ENCODE measurements at places on chromosomes 4 and X. TPM values are rescaled to one million over a fixed set of nuclear protein-coding genes. Genes with fewer than 3 reads are reported as not detected.

GRCh38 chrX:119636419-119636818, 30.2 kb upstream of the NKRF start:
- no peak for DNase-seq

GRCh38 chr4:7542781-7543180, 108.1 kb upstream of the PSAPL1 start:
- DNase-seq = no peak

DNA sequence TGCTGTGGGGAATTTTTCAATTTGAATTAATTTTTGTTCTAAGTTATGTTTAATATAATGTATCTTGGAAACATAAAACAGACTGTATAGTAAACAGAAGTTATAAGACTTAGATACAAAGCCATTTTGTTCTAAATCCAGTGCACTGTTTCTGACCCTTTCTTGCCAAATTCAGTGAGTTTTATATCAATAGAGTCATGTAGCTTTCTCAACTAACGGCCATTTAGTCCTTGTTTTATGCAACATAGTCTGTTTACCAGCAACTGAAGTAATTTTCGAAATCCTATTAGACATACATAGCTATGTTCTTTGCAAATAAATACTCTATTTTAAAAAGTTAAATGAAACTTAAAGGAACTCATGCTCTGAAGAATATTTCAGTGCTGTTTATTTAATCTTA, 242.8 kb downstream of the ADGRL3 start:
- no peak for DNase-seq

DNA sequence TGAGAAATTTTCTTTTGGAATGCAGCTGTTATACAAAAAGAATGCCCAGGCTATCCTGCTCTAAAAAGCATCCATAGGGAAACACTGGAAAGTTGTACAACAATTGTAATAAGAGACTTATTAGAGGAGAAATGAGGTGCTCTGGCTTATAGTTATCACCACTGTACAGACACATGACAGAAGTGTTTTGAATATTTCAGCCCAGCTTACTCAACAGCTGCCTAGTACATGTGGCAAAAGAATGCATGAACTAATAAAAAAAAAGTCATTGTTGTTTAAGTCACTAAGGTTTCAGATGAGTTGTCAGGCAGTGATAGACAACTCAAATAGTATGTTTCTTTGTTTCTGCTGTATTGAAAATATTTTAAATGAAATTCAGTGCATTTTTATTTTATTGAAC, 307.7 kb downstream of the GPM6A start:
- DNase-seq = no peak

DNA sequence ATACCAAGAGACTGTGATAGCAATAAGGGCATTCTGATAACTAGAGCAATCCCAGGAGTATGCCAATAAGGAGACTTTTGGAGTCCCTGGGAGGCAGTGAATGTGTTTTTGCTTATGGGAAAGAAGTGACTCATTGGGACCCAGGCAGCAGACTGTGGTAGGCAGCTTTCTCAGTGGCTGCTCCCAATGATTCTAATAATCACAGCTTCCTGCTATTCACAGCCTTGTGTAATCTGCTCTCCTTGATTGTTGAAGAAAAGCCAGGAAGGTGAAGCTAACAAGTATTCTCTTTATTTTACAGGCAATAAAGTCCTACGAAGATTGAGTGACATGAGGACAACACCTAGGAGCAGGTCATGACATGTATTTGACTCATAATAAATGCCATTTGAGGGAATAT, 70.3 kb upstream of the DDX60 start:
- DNase-seq = no peak

DNA sequence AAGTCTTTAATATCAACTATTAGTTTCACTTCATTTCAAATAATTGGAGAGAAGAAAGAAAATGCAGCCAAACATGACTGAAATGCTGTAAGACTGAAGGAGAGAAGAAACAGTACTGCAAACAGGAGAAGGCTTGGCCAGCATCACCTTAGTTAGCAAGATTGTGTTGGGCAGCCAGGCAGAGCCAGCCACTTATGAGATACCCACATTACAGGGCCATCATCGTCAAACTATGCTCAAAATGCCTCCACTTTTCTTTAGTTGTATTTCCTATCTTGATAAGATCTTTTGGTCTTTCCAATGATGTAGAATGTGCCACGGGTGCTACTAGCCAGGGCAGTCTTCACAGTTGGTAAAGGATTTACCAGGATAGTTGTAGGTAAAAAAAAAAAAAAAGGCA, 10.9 kb upstream of the IRF2 start:
- DNase-seq = no peak

DNA sequence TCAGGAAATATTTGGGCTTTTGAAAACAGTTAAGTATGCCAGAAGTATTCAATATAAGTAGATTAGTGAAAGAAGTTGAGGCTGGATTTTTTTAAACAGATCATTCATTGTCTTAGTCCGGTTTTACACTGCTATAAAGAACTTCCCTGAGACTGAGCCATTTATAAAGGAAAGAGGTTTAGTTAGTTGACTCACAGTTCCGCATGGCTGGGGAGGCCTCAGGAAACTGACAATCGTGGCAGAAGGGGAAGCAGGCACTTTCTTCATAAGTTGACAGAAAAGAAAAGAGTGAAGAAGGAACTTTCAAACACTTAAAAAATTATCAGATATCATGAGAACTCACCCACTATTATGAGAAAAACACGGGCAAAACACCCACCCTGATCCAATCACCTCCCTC, 31.1 kb upstream of the CYLC1 start:
- DNase-seq = no peak

DNA sequence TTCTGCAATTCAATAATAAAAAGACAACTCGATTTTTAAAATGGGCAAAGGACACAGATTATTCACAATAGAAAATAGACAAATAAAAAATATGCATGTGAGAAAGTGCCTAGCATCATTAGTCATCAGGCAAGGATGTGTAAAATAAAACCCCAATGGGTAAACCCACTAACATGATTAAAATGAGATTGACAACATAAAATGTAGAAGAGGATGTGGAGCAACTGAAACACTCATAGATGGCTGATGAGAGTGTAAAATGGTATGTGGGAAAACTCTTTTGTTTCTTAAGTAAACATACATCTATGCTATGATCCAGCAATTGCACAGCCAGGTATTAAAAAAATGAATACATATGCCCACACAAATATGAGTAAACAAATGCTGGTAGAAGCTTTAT, 177.6 kb downstream of the IQCM start:
- DNase-seq = no peak

DNA sequence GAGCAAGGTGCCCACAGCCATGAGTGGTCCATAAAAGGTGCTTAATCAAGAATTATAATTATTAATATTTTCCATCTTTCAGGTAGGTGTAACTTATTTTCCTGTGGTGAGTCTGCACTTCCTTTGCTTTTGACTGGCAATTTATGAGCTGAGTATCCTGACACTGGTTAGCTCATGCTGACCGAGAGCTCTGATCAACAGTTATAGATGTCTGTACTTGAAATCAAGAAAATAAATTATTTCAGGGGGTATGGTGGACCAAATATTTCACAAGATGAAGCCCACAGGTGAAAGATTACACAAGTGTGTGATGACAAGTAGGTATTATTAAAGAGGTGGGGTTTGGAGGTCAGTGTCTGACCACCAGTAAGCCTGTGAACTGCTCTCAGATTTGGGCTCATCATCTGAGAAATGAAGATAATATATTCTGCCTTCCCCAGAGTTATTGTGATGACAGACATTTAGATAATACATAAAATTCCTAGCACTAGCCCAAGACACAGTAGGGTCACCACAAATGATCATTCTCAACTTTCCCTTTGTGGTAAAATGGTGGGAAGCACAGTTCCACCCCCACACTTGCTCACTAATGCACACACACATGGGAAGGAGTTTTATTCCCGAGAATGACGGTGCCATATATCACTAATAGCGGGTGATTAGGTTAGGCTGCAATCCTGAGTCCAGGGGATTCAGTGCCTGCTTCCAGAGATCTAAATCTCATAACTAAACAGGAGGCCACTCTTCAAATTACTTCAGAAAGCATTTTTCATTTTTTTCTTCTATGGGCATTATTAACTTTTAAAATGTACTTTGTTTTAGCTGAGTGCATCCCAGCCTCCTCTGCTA, 34.0 kb upstream of the PACRGL start:
- no peak for DNase-seq

DNA sequence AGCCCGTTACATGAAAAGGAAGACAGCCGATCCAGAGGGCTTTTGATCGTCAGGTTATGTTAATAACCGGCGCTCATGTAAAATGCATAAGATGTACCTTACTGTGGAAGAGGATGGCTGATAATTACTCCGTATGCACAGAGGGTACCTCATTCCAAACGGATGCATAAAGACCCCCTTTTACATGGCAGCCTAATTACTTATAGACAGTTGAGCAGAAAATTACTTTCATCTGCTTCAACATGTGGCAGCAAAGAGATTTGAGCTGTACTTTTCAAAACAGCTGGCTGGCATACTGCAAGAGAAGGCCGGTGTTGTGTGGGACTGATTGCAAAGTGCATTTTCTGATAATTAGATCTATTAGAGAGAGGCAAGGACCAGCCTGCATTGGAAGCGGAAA, 103.4 kb downstream of the SHOX start:
- DNase-seq = no peak

DNA sequence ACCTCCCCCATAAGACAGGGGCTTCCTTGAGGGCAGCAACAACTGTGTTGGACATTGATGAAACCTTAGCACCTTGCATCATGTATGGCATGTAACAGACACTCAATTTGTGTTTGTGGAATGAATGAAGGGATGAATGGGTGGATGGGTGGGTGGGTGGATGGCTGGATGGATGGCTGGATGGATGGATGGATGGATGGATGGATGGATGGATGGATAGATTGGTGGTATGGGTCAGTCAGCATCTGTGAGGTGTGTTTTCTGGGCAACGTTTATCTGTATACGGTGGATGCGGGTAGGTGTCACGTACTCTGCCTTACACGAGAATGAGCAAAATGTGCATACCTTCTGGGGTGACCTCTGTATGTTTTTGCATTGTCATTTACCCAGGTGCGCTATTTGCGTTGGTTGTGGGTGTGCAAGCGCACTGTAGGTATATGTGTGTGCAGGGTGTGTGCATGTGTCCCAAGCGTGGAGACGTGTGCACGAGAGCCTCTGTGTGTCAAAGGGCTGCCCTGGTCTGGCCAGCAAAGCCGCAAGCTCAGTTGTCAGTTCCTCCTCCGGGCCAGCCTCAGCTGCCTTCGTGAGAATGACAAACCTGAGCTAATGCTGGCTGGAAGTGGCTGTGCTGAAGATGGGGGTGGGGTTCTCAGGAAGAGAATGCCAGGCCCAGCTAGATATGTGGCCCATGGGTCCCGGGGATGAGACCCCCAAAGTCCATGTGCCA, 26.5 kb downstream of the ELF4 start:
- no peak for DNase-seq

GRCh38 chrX:17580539-17581152, 156.6 kb upstream of the SCML1 start:
- DNase-seq = no peak

DNA sequence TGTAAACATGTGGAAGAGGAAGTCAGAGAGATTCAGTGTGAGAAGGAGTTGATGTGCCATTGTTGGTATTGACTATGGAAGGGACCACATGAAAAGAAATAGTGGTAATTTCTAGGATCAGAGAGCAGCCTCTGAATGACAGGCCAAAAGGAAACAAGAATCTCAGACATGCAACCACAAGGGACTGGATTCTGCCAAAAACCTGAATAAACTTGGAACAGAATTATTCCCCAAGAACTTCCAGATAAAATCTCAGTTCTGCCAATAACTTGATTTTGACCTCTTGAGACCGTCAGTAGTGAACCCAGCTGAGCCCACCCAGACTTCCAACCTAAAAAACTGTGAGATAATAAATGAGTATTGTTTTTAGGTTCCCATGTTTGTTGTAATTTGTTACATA, 653.6 kb upstream of the NR3C2 start:
- DNase-seq = no peak

DNA sequence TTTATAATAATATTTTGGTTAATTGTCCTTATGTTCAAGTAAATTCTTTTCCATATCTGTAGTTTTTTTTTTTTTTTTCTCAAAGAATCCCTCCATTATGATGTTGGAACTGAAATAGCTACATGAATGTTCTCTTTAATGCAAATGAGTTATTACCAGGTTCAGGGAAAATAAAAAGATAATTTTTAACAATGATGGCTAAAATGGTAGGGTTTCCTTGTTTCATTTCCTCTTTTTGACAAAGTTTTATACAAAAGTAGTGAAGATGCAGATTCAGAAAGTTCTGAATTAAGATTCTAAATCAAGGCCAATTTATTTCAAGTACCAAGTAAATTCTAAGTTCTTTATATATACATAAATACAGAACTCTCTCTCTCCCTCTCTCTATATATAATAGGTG, 779.0 kb upstream of the INTU start:
- no peak for DNase-seq

DNA sequence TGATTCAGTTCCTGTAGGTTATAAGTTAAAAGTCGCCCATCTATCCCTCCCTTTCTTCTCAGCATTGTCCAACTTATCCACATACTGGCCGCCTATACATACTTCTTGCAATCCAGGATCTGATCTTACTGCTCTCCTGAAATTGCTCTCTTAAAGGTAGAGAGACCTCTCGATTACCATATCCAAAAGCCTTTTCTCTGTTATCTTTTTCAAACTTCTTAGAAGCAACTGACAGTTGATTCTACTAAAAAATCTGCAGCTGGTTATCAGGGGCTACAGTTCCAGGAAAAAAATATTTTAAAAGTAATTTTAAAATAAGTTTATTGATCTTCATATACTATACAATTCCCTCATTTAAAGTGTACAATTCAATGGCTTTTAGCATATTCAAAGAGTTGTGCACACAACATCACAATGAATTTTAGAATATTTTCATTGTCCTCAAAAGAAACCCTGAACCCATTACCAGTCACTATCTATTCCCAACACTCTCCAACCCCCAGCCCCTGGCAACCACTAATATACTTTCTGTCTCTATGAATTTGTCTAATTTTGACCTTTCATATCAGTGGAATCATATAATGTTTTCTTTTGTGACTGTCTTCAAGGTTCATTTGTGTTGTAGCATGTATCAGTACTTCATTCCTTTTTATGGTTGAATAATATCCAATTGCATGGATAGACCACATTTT, 102.0 kb downstream of the HDAC8 start:
- no peak for DNase-seq

GRCh38 chr4:114302472-114302871, 296.1 kb upstream of the UGT8 start:
- no peak for DNase-seq

Gene FRMPD4
- total RNA-seq = not detected

Gene ATP1B4
- total RNA-seq = not detected

Gene UCP1
- not detected for total RNA-seq

Gene LGI2
- not detected for total RNA-seq

Gene NUDT9
- total RNA-seq = 9.1 TPM

Gene RHOXF1
- not detected for total RNA-seq

Gene KIAA1210
- not detected for total RNA-seq

Gene DNASE1L1
- 114 TPM for total RNA-seq

Gene NXF2
- total RNA-seq = not detected
